ENCODE measurements at places on chromosomes 1 and 21.

DNA sequence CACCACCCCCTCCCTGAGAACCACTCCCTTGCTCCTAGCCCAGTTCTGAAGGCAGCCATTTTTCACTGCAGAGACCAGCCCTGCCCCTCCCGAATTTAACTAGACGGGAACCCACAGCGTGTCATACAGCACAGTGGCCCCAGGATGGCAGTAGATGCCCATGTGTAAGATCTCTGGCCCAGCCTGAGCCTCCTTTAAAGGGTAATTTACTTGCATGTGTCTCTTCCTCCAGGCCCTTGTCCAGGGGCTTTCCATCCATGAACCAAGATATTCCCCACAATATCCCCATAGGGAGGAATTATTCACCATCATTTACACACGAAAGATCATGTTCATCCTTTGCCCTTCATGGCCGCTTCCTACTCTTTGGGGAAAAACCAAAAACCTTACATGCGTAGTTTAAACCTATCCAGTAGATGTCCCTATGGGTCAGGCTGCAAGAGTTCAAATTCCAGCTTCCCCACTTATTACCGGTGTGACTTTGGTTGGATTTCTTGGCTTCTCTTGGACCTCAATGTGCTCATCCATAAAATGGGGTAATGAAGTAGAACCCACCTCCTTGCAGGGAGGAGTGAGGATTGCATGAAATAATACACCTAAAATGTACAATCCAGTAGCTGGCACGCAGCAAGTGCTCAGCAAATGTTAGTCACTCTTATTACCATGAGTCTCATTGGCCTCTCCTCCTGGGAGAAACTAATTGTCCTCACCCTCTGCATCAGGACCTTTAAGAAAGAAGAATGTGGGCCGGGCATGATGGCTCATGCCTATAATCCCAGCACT is 4.0 kb upstream of the LACTBL1 start:
- DNase-seq = peak; percentile 78

DNA sequence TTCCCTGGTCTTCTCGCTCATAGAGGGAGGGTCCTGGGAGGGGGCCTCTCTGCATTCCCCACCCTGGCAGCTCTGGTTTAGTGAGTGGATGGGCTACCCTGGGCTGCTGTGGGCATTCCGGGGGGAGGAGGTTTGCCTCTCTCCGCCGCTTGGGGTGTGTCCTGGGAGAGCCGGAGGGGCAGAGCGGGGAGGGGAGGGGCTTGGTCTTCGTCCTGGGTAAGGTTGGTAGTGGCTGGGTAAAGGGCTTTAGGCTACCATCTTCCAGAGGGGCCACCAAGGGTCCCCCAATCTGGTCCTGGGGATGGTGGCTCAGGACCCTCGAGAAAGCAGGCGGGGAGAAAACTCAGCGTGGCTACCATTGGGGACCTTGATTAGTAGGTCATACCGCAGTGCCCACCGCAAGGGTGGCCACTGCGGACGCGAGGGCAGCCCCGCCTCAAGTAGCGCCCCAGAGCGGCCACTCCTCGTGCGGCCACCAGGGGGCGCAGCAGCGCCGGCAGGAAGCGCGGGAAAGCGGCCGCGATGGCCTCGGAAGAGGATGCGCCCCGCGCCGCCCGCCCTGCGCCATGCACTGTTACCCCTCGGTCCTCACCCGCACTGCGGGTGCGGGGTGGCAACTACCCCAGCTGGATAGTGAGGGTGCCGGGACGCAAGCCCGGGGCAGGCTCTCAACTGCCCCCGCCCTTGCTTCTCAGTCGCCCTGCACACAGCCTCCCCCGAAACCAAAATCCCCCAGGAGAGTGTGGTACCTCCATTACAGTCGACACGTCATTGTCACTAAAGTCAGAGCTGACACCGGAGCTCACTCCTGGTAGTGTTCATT is 44.1 kb upstream of the SLC25A33 start:
- peak; percentile 55 for DNase-seq

GRCh38 chr1:65558215-65558614 is 137.7 kb downstream of the LEPR start:
- DNase-seq = no peak

DNA sequence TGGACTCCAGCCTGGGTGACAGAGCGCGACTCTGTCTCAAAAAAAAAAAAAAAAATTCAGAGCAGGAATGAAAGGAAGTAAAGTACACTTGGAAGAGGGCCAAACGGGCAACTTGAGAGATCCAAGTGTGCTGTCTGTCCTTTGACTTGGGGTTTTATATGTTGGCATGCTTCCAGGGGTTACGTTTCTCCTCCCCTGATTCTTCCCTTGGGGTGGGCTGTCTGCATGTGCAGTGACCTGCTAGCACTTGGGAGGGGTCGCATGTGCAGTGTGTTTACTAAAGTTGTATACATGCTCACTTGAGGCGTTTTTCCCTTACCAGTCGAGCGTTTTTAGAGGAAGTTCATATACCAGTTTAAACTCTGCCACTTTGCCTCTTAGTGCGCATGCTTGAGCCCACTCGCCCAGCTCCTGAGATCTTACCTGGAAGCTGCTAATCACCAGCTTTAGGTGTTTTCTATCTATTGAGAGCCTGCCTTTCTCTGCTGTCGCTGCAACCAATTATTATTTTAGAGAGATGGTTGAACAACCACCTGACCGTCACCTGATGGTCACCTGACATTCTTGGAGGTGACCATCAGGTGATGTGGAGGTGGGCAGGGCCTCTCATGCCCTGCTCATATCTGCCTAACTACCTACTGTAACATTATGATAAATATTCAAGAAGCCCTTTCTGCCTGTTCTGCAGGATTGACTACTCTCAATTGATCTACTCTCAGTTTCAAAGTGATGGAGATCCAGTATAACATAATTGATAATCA is 140.1 kb downstream of the MACF1 start:
- DNase-seq = no peak

DNA sequence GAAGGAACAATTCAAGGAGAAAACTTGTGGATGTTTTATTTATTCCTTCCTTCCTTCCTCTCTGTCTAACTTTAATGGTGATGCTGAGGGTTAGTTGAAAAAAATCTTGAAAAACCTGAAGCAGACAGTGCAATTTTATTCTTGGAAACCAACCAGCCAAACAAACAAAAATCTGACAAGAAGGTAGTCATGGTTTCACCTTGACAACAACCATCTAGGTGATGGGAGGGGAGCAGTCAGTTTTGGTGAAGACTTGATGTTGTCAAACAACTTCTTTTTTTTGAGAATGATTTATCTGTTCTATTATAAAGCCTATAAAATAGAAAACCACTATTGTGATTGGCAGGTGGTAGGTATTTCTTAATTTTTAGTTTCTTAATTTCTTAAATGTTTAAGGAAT is 92.4 kb upstream of the GPR88 start:
- DNase-seq = no peak

- no peak for DNase-seq
Measured at GRCh38 chr1:6237093-6237492, 1.3 kb upstream of the ICMT start.

- no peak for DNase-seq
Measured at GRCh38 chr1:111630567-111630966, 11.0 kb downstream of the RAP1A start.

DNA sequence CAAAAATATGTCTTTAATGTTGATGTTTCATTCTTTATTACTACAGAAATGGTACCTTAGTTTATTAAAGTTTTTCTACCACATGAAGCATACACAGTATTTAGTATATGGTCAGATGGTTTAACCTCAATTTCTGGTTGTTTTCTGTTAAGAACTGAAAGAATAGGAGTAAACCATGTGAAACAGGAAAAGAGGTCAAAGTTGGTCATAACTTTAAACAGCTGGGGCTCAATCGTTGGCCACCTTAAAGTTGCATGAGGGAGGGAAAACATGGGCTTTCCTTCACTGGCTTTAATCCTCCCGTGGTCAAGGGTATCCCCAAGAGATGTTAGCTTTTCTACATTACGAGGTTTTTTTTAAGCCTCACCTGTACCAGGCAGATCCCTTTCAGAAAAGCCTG is 483.3 kb upstream of the ADAMTS5 start:
- no peak for DNase-seq

GRCh38 chr1:236018885-236019453 is 45.9 kb downstream of the NID1 start:
- no peak for DNase-seq

- no peak for DNase-seq
Measured at GRCh38 chr1:111204983-111205713, 4.7 kb upstream of the DENND2D start.

- no peak for DNase-seq
Measured at GRCh38 chr1:203464226-203464625, 11.4 kb upstream of the PRELP start.

- DNase-seq = no peak
Measured at GRCh38 chr1:57393058-57393584, 30.7 kb downstream of the DAB1 start.

GRCh38 chr1:64473367-64473766 is 3.4 kb downstream of the CACHD1 start:
- DNase-seq = peak; percentile 13

- no peak for DNase-seq
Measured at GRCh38 chr1:161981126-161981525, 42.5 kb downstream of the OLFML2B start.

GRCh38 chr1:109040989-109041620 is 797 bp downstream of the WDR47 start:
- peak; percentile 46 for DNase-seq

- no peak for DNase-seq
Measured at GRCh38 chr1:28110555-28110954, 22.1 kb upstream of the EYA3 start.

DNA sequence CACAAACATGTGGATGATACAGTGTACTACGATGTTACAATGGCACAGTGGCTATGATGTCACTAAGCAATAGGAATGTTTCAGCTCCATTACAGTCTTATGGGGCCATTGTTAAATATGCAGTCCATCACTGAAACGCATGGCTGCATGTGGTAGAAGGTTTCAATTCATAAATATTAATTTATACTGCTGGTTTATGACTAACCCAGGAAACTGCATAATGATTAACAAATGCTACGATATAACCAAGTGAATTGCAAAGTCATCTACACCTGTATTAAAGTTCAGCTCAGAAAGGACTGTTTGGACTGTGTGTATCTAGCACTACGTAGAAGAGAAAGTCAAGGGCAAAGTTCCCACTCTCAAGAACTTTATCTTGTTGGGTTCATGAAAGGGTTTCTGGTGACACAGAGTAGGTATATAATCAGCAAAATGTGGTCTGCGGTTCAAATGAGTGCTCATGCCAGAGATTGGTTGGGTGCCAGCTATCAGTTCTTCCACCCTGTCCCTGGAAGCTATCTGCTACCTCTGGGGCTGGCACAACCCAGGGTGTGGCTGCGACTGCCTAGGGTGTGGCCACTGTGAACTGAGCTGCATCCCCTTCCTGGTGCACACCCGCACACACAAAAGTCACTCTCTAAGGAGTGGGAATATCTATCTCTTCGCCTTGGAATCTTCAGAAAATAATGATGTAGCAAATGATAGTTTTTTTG is 14.8 kb downstream of the MGST3 start:
- DNase-seq = no peak

DNA sequence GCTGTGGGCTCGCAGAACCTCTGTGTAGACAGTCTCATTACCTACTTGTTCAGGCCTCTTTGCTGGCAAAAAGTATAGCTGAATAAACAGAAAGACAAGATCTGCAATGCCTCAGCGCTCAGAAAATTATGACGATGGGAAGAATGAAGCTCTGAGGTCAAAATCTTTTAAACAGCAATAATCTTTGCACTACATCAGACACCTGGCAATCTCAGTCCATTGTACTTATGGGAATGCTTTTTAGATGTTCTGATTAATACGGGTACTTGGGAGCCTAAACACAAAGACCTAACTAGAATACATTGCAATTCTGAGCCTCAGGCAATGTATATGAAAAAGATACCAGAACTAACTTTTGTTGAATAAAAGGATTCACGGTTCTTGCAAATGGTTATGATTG is 410.7 kb downstream of the SMYD3 start:
- DNase-seq = peak; percentile 18

- no peak for DNase-seq
Measured at GRCh38 chr1:203124546-203125317, 2.8 kb upstream of the ADORA1 start.

GRCh38 chr1:66693856-66694255 is 58.4 kb upstream of the DYNLT5 start:
- no peak for DNase-seq

DNA sequence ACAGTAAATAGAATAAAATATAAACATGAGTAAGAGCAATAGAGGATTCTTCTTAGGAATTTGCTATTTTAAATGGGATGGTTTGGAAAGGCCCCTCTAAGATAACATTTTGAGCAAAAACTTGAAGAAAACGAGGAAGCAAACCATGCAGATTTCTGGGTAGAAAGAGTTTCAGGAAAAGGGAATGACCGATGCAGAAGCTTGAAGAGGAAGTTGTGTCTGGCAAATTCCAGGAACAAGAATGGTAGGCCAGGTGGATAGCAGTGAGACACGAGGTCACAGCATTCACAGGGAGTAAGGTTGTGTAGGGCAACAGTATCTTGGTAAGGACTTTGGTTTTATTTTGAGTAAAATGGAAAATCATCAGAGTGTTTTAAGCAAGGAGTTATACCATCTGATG is 108.9 kb downstream of the PEX14 start:
- DNase-seq = no peak

DNA sequence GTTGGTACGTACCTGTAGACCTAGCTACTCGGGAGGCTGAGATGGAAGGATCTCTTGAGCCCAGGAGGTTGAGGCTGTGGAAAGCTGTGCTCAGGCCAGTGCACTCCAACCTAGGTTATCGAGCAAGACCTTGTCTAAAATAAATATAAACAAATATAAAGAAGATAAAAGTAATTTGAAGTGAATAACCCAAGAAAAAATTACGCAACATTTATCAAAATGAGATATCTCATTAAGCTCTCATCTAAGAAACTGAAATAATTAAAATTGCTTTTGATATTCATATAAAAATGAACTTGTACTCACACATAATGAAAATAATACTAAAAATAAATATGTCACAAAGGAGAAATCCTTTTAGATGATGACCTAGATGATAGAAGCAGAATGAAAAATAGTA is 647.1 kb upstream of the NCAM2 start:
- DNase-seq = no peak

DNA sequence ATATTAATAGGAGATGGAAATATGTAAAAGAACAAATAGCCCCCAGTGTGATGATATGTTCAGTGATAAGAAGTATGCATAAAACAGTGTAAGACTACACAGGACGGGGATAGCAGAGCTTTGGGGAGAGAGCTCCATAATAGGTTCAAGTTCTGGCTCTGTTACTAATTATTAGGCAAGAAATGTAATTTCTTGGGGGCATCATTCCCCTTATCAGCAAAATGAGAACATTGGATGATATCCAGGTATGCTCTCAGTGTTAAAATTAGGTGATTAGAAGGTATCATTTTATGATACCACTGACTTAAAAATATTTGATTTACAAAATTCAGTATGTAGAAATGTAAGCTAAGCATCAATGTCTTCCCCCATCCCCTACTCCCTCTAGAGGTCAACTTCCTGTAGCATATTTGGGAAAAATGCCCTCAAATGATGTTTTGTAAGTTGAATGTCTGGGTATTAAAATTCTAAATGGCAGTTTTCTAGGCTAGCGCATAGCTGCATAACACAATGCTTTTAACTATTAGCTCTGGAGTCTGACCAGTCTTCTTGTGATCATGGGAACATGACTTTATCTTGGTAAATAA is 585.7 kb upstream of the CAMK1G start:
- no peak for DNase-seq

All from HAP-1 (cell line).